ENCODE measurements at places on chromosomes 3 and 15.

DNA sequence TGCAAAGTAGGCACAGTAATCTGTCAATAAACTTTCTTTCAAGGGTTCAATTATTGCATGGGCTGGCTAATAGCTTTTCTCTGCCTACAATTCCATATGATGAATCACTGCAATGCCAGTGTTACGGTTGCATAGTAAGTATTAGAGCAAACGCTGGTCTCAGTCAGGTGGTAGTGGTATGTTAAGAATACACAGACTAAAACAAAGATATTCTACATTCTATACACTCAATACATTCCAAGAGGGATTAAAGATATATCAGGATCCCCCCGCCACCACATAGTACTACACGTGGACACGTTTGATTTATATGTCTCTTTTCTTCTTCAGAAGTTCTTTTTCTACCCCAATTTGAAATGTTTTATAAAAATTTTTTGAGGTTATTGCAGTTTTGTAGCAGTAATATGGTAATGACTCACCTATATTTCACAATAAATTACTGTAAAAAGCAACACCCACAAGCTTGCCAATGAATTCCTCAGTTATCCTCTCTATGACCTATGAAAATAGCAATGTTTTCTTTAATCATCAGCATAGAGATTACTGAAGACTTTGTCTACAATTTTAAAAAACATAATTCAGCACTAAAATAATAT is 68.2 kb downstream of the CD200R1L start:
- DNase-seq, result no peak

GRCh38 chr3:41173926-41174885 is 25.1 kb upstream of the CTNNB1 start:
- DNase-seq, result no peak

GRCh38 chr3:126338790-126339288 is 18.4 kb downstream of the KLF15 start:
- no peak for DNase-seq

GRCh38 chr3:119245778-119246177 is 5.1 kb upstream of the B4GALT4 start:
- DNase-seq, result no peak

GRCh38 chr3:168925568-168925967 is 737.9 kb downstream of the MECOM start:
- no peak for DNase-seq

DNA sequence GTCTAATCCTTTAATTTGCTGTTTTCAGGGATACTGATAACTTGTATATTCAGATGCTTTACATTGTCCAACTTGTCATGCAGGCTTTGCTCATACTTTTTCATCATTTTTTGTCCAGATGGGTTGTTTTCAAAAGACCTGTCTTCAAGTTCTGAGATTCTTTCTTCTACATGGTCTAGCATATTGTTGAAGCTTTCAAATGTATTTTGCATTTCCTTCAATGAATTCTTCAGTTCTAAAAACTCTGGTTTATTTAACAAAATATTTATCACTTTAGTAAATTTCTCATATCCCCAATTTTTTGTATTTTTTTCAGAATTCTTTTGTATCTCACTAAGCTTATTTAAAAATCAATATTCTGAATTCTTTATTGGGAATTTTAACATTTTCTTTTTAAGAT is 388.3 kb upstream of the IL12A start:
- no peak for DNase-seq

- no peak for DNase-seq
Measured at GRCh38 chr3:179591313-179591712, 13.1 kb downstream of the MRPL47 start.

GRCh38 chr3:172107403-172107802 is 68.0 kb downstream of the FNDC3B start:
- DNase-seq, result peak; percentile 94

- no peak for DNase-seq
Measured at GRCh38 chr3:186053954-186054791, 54.7 kb downstream of the ETV5 start.

- DNase-seq, result no peak
Measured at GRCh38 chr15:93825682-93826081, 405.7 kb upstream of the MCTP2 start.

- DNase-seq, result no peak
Measured at GRCh38 chr3:147518465-147518864, 109.3 kb downstream of the ZIC1 start.

DNA sequence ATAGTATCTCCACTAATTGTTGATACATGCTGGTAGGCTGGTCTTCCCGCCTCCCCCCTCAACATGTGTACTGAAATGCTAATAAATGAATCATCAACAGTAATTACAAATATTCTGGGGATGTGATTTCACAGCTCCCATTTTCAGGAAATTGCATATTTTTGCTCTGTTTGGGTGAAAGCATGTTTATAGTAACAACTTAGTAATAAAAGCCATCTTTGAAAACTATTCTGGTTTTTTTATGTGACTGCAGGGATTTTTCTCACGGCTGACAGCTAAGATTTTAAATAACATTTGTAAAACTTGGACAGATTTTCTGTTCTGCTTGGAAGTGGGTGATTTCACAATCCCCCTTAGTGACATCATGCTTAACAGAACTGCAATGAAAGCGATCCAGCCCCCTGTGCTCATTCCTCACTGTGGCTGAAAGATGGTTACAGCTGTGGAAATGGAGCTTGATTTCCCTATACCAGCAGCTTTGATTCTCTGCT is 25.6 kb upstream of the FAM174B start:
- no peak for DNase-seq

Measured in NAMALWA (cell line).